Stimulated activated CD4-positive, alpha-beta T cell treated with anti-CD3 and anti-CD28 coated beads, TNF-alpha, amount 100 ng/mL, for 24 hours (primary cell): ENCODE measurements at places on chromosomes 12 and 14.
A peak's percentile ranks its signal among the peaks of the same experiment; 100 is the strongest.

DNA sequence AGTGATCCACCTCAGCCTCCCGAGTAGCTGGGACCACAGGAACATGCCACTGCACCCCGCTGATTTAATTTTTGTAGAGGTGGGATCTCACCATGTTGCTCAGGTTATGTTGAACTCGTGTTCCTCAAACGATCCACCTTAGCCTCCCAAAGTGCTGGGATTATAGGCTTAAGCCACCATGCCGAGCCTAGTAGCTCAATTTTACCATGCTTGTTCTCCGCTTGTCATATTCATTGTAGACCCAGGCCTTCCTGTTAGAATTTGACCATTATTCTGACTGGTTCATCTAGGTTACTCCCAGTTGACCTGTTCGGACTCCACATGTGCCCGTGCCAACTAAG is 24.7 kb downstream of the TMBIM6 start:
- DNase-seq, result no peak

DNA sequence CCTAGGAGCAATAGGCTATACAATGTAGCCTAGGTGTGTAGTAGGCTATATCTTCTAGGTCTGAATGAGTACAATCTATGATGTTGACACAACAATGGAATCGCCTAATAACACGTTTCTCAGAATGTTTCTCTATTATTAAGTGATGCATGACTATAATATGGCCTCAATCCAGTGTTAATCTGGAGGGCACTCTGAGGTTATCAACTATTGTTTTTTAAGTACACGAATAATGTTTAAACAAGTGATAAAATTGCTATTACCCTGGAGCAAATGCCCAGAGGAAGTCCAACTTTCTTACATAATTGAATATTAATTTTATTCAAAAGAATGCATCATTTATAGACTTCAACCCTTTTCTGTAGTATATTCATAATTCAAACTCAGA is 16.4 kb upstream of the CNIH1 start:
- no peak for DNase-seq

DNA sequence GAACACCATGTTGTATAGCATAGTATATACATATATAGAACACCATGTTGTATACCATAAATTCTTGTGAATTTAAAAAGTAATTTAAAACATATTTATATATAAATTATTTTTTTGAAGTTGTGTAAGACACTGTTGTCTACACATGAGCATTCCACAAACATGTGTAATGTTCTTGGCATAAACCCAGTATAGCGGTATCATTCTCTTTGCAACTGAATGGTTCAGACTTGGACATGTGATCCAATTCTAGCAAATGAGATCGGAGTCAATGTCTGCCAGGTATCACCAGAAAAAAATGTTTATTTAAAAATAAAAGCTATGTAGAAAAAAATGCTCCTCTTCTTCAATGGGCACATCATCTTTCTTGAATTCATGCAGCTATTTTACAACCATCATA is 33.9 kb downstream of the CEP290 start:
- DNase-seq, result no peak

DNA sequence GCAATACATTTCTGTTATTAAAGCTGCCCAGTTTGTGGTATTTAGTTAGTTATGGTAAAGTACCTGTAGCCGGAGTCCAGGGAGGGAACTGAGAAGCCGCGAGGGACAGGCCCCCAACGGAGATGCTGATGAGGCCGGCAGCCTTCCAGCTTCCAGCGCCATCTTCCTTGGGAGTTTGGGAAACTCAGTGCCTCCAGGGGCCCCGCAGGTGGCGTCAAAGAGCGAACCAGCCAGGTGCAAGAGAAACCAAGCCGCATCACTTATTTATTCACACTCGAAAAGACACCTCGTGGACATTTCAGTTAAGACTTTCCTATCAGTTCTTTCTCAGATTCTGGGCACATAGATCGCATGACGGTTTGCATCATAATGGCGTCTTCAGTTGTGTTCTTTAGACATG is 216.6 kb downstream of the GLT1D1 start:
- no peak for DNase-seq

DNA sequence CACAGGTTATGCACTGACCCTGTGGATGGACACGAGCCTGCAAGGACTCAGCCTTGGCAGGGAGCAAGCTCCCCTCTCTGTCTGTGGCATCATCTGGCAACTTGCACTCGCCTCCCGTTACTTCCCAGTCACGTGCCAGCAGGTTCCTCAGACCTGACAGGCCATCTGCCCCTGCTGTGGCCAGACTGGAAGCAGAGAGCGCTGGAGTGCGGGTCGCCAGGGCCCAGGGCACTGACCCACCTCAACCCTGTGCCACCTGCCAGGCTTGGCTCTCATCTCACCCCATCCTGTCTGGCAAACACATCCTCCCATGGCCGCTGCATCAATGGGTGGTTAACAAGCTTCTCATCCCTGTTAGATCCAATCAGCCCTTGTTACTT is 28.4 kb downstream of the SLC6A12 start:
- DNase-seq, result no peak

GRCh38 chr12:96465896-96466295 is 23.5 kb upstream of the CFAP54 start:
- DNase-seq, result no peak

DNA sequence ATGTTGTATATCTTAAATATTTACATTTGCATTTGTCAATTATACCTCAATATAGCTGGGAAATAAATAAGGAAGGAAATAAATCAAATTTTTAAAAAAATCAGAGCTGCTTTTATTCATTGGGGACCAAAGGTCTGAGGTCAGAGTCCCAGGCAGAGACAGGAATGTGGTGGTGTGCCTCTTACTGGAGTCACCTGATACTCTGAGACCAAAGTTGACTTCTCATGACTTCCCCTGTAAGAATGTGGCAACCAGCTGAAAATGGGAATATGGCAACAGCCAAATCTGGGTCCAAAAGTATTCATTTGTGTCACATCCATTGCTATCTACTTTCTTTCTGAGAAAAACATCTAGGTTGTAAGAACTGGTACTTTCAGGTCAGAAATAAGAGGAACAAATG is 496.6 kb upstream of the TMPO start:
- DNase-seq, result no peak

DNA sequence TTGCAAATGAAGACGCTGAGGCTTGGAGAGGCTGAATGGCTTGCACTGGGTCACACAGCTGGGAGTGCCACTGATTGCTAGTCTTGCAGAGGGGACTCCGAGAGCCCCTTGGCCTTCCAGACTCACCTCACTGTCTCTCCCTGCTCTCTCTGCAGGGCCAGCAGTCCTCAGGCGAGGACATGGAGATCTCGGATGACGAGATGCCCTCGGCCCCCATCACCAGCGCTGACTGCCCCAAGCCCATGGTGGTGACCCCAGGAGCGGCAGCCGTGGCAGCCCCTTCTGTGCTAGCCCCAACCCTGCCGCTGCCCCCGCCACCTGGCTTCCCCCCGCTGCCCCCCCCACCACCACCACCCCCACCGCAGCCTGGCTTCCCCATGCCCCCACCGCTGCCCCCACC is 10.1 kb downstream of the SETD1B start:
- no peak for DNase-seq

DNA sequence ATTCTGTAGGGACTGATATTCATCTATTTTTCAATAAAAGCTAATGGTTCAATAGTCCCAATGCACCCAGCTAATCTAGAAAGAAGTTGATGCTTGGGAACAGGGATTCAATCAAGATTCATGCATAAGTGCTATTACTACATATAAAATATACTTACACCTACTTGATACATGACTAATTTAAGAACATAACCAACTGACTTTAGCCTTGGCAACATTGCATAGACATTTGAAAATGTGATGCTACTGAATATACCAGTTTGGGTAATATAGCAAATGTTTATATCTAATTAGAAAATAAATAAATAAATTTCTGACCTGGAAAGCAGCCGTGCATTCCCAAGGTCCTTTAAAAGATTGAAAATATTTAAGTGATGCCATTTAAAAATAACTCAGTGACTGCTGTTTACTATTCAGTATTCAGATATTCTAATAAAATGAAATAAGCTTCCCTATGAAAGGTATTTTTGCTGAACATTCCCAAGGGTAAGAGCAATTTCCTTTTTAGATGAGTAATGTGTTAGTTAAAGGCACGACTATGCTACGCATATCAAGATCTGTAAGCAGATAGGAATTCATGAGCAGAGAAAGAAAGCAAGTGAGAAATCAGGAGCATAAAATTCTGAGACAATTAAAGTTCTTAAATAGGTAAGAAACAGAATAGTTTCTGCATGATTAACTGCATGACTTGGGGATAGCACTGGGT is 160.6 kb upstream of the SYT1 start:
- no peak for DNase-seq

DNA sequence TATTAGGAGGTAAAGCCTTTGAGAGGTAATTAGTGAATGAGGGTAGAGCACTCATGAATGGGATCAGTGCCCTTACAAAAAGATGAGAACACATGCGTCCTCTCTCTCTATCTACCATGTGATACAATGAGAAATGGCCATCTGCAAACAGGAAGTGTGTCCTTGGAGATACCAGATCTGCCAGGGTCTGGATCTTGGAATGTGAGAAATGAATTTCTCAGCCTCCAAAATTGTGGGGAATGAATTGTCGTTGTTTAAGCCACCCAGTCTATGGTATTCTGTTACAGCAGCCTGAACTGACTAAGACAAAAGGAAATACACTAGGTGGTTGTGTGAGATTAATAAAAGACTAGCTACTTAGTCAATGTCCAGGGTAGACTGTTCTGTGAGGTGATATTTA is 366.6 kb downstream of the NELL2 start:
- DNase-seq, result no peak

GRCh38 chr12:32615441-32615840 is 63.7 kb upstream of the DNM1L start:
- no peak for DNase-seq

DNA sequence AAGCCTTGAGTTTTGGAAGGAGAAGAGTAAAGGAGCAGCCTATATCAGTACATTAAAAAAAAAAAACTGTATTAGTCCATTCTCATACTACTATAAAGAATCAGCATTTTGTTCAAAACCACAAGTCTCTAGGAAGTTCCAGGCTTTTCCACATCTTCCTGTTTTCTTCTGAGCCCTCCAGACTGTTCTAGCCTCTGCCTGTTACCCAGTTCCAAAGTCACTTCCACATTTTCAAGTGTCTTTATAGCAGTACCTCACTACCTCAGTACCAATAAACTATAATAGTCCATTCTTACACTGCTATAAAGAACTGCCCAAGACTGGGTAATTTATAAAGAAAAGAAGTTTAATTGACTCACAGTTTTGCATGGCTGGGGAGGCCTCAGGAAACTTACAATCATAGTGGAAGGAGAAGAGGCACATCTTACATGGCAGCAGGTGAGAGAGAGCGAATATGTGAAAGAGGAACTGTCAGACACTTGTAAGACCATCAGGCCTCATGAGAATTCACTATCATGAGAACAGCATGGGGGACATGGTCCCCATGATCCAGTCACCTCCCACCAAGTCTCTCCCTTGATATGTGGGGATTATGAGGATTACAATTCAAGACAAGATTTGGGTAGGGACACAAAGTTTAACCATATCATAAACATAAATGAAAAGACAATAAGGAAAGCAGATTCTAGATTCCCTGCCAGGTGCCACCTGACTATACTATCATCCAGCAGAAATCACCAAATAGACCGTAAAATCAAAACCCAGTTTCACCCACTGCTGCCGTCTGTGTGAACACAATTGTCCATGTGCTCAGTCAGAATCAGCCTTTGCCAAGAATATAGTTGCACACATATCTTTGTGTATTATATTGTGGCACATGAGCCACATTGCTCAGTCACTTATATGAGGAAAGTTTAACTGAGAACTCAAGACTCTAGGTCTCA is 27.8 kb downstream of the TOGARAM1 start:
- DNase-seq, result no peak

DNA sequence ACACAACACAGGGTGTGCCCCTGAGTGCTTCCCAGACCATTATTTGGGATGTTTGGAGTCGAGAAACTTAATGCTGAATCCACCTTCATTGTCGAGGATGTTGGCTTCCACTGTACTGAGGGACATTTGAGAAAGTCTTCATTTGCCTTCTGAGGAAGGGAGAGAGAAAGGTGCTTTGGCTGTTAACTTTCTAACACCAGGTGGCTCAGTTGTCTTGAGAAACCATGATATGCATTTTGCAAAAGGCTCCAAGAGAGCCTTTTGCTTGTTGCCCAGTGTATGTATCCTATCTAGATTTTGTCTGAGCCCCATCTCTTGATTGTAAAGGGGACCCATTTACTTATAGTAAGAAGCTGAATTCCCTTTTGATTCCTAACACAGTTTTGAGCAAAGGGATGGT is 28.6 kb upstream of the NRXN3 start:
- no peak for DNase-seq

- peak; percentile 21 for DNase-seq
These were observed 61.9 kb downstream of the SMUG1 start for GRCh38 chr12:54126696-54127537.

- DNase-seq, result no peak
These were observed 251.2 kb upstream of the EGLN3 start for GRCh38 chr14:34201909-34202637.

DNA sequence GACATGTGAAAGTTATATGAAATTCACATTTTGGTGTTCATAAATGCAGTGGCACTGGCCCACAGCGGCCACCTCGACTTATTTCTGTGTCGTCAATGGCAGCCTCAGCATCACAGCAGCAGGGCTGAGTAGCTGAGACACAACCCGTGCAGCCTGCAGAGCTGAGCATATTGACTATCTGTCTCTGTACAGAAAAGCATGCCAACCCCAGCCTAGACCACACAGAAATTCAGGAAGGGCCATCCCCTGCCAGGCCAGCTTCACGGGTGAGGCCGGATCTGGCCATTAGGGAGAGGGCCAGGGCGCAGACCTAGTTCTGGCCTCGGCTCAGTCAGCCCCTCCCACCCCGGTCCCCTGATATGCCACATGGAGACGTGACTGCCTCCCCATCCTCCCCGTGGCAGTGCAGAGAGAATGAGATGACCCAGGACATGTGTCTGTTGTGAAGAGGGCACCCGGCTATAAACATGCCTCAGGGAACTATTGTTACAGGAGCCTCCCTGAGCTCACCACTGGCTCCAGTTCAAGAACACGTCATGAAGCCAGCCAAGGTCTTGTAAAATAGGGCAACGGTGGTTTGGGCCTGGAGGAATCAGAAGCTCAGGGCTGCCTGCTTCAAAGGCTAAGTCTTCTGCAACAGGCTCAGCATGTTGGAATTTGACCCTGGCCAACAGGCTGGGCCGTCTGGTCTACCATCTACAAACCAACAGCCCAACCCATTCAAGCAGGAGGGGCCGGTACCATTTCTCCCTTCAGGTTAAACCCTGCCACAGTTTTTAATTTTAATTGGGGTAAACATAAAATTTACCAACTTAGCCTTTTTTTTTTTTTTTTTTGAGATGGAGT is 25.5 kb downstream of the SCARB1 start:
- DNase-seq, result no peak

- DNase-seq, result no peak
These were observed 628 bp downstream of the TAS2R30 start for GRCh38 chr12:11133816-11134215.
